Activated T-cell treated with anti-CD3 and anti-CD28 coated beads for 24 hours (primary cell): ENCODE measurements at places on chromosomes 16 and 17.

GRCh38 chr16:80689487-80689886, 114.9 kb downstream of the CDYL2 start:
- no peak for DNase-seq

DNA sequence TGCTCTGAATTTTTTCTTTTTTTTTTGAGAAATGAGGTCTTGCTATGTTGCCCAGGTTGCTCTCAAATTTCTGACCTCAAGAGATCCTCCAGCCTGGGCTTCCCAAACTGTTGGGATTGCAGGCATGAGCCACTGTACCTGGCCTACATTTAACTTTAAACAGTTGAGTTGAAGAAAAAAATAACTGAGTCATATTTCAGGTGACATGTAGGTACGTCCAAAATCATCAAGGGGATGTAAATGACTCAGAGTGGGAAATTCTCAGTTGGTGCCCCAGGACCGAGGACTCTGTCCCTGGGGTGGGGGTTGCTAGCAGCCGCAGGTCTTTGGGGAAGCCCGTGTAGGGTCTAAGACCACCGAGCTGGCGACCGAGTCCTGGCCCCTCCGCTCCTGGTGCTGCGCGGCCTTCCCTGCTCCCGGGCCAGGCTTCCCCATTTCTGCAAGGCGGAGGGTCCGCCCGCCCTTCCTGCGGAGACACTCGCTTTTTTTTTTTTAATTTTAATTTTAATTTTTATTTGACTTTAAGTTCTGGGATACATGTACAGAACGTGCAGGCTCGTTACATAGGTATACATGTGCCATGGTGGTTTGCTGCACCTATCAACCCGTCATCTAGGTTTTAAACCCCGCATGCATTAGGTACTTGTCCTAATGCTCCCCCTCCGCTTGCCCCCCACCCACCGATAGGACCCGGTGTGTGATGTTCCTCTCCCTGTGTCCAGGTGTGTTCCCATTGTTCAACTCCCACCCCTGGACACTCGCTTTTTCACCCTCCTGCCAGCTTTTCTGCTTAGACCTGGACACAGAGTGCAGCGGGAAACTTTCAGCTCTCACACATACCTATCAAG, 12.7 kb upstream of the N4BP1 start:
- no peak for DNase-seq

DNA sequence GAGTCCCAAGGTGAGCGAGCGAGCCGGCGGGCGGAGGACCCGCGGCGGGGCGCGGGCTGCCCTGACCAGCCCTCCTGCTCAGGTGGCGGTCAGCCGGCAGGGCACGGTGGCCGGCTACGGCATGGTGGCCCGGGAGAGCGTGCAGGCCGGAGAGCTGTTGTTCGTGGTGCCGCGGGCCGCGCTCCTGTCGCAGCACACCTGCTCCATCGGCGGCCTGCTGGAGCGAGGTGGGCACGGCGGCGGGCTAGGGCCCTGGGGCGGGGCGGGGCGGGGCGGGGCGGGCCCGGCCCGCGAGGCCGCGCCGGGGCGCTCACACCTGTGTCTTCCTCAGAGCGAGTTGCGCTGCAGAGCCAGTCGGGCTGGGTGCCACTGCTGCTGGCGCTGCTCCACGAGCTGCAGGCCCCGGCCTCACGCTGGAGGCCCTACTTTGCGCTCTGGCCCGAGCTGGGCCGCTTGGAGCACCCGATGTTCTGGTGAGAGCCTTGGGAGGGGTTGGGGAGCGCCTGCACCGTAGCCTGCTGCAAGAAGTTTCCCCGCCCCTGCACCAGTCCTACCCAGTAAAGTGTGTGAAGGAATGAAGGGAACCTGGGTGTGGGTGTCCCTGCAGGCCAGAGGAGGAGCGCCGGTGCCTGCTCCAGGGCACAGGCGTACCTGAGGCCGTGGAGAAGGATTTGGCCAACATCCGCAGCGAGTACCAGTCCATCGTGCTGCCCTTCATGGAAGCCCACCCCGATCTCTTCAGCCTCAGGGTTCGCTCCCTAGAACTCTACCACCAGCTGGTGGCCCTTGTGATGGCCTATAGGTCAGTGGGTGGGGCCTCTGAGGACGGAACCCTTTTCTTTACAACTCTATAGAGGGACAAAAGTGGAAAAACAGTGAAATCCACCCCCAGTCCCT, 802 bp downstream of the SETD6 start:
- DNase-seq = no peak

DNA sequence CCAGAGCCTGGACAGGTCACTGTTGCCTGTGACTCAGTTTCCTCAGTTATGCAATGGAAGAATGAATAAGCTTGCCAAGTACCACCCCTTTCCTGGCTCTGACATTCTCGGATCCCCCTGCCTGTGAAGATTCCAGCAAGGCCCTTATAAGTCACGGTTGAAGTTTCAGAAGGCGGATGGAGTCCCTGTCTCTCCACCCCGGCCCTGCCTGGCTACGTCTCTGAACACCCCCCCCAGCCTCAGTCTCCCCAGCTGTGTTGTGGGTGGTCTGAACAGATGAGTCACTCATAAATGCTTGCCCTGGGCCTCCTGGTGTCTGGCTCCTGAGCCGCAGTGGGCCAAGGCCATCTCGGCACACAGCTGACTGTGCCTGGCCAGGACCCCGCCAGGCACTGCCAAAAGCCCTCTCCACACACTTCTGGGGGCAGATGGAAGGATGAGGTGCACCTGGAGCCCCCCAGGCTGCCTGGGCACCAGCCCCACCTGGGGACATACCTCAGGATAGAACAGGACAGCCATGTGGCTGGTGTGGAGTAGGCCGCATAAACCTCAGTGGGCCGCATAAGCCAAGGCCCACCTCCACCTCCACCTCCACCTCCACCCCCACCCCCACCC, 15.4 kb downstream of the VASN start:
- DNase-seq = no peak

- no peak for DNase-seq
Observed at GRCh38 chr16:15658556-15658955, 8.5 kb downstream of the NDE1 start.

DNA sequence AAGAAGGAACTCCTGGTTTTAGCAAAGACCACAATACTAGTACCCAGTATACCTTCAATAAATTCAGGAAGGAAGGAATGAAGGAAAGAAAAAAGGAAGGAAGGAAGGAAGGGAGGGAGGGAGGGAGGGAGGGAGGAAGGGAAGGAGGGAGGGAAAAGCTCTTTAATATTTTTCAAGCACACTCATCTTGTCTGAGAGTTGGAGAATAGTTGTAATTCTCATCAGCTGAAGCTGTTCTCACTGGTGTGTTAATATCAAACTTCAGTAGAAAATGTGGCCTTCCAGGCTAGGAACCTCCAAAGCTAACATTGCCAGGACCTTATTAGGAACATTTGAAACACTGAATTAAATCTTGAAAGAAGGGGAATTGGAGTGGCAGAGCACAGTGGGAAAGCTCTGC, 55.2 kb upstream of the CDH5 start:
- no peak for DNase-seq

DNA sequence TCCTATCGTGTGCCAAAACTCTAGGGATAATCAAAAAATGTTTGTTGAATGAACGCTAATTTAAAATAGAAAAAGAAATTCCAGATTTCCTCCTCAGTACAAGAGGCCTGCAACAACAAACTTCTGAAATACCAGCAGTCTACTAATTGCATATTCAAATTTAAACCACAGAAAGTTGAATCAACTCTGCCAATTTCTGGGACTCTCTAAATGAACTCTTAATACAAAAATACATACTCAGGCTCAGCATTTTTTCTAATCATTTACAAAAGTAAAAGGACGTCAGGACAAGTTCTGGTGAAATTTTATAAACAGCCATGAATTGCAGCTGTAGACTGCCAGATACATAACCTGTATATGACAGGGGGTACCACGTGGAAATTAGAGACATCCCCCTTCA, 49.0 kb downstream of the KANSL1 start:
- DNase-seq = no peak

DNA sequence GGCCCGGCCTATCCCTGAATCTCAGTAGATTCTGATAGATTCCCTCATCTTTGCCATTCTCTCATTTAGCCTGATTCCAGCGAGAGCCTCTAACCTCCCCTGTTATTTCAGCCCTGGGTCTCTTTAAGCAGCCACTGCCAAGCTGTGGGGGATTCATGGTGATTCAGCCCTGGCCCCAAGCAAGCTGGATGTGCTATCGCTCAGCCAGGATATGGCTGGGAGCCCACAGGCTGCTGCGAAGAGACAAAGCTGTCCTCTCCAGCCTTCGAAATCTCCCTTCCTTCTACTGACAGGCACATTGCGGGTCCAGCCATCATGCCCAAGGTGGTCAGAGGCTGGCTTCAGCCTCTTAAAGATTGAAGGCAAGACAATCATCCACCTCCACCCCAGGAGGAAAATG, 394.1 kb downstream of the SOX9 start:
- no peak for DNase-seq

GRCh38 chr17:17154981-17155380, 51.2 kb downstream of the PLD6 start:
- no peak for DNase-seq

DNA sequence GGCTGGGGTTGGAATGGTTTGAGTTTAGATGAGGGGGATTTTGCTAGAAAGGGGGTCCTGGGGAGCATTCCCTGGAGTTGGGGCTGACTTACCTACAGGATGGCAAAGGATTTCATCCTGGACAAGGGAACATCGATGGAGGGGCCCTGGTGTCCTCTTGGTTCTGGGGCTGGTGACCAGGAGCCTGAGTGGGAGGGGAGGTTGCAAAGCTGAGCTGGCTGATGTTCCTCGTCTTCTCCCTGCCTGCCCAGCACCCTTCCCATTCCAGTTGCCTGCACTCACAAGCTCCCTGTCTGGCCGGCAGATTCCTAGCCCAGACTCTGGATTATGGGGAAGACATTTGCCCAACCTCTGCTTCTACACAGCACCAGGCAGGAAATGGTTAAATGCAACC, 37.2 kb downstream of the ITGAE start:
- no peak for DNase-seq
